ENCODE measurements at places on chromosomes 12 and 14. TPM values are rescaled to one million over a fixed set of nuclear protein-coding genes. Genes with fewer than 3 reads are reported as not detected.
A peak's percentile ranks its signal among the peaks of the same experiment; 100 is the strongest.

Gene HOXC10
- polyA plus RNA-seq, result not detected

GRCh38 chr12:52354200-52354599 lies 13.1 kb downstream of the KRT85 start:
- H3K4me3 ChIP-seq, result no peak overlapping the region
- H3K36me3 ChIP-seq, result no peaks in the 10 kb centered on the region
- H3K27ac ChIP-seq, result no peak overlapping the region
- H3K4me1 ChIP-seq, result no peaks in the 10 kb centered on the region
- DNase-seq, result no peak

DNA sequence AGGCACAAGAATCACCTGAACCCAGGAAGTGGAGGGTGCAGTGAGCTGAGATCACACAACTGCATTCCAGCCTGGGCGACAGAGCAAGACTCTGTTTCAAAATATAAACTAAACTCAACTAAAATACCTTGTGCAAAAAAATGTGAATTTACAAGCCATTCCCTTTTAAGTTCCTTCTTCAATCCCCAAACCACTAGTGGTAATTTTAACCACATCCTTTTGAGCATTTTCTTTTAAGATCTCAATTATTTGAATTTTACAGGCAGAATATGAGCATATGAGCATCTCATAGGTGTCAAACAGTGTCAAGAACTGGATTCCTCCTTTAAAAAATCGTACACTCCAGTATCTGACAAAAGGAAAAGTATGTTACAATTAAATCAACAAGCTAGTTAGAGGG lies 57.0 kb upstream of the NPFF start:
- no peaks in the 10 kb centered on the region for H3K27me3 ChIP-seq
- H3K36me3 ChIP-seq, result no peaks in the 10 kb centered on the region
- DNase-seq, result no peak
- H3K4me1 ChIP-seq, result peaks cover 49% of the 10 kb centered on the region
- no peak overlapping the region for H3K27ac ChIP-seq

DNA sequence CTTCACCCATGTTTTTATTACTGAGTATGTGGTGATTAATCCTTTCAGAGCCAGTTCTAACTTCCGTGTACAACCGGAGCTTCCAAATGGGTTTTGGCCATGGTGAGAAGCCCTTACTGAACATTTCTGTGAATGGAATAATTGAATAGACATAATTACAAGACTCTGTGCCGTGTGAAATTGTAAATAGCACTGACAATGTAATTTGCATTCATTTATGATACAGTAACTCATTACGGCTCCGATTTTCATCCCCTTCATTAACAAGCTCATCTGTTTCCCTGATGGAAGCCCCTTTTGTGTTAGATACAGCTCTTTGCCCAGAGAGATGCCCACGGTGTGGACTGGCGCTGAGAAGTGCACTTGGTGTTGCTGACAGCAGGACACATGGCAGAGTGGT lies 891.0 kb downstream of the AACS start:
- H3K4me1 ChIP-seq, result no peaks in the 10 kb centered on the region
- no peak overlapping the region for H3K4me3 ChIP-seq
- H3K36me3 ChIP-seq, result no peaks in the 10 kb centered on the region

- no peaks in the 10 kb centered on the region for H3K36me3 ChIP-seq
- H3K4me1 ChIP-seq, result no peaks in the 10 kb centered on the region
- DNase-seq, result no peak
- no peak overlapping the region for H3K4me3 ChIP-seq
- no peak overlapping the region for H3K27ac ChIP-seq
- H3K27me3 ChIP-seq, result no peaks in the 10 kb centered on the region
Observed at GRCh38 chr12:29589851-29590250, 92.4 kb upstream of the OVCH1 start.

DNA sequence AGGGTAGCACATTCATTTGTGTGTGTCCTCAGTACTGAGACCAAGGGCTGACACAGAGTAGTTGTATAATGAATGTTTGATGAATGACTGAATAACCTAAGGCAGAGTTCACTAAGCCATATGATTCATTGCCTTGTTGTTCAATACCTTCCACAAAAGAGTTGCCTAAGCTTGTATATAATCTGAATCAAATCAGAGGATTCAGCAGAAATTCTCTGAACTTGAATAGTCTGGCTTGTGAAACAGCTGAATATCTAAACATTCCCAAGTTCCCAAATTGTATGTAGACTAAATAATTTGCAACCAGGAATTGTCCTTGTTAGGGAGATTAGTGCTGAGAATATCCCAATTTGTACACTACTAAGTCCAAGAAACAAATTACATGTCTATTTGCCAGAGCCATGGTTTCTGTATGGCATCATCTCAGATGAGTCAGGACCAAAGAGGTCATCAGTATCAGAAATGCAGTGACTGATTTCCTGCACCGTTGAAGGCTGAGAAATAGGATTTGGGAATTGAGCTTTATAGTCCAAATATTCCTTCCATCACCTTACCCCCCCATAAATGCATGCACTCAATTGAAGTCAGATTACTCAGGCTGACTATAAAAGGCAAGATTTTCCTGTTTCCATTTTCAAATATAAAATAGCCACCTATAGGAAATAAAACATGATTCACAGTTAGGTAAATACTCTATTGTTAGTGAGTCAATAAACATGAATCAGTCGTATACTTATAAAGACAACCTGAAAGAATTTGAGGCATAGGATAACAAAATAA lies 168.7 kb downstream of the PHLDA1 start:
- no peak overlapping the region for H3K4me3 ChIP-seq
- H3K4me1 ChIP-seq, result peaks cover 32% of the 10 kb centered on the region
- H3K27me3 ChIP-seq, result no peaks in the 10 kb centered on the region
- H3K36me3 ChIP-seq, result no peaks in the 10 kb centered on the region
- peak; percentile 83 for DNase-seq

- H3K36me3 ChIP-seq, result no peaks in the 10 kb centered on the region
- no peak overlapping the region for H3K27ac ChIP-seq
- no peak overlapping the region for H3K4me3 ChIP-seq
- H3K27me3 ChIP-seq, result no peaks in the 10 kb centered on the region
Observed at GRCh38 chr14:68522510-68523325, 270.1 kb downstream of the ZFP36L1 start.

GRCh38 chr14:77902811-77903210 lies 102.9 kb downstream of the ADCK1 start:
- H3K4me3 ChIP-seq, result no peak overlapping the region
- no peak overlapping the region for H3K27ac ChIP-seq
- peaks cover 16% of the 10 kb centered on the region for H3K4me1 ChIP-seq
- H3K36me3 ChIP-seq, result no peaks in the 10 kb centered on the region
- DNase-seq, result peak; percentile 21
- no peaks in the 10 kb centered on the region for H3K27me3 ChIP-seq

GRCh38 chr12:109880938-109881337 lies 597 bp upstream of the GLTP start:
- no peak overlapping the region for H3K27ac ChIP-seq
- DNase-seq, result no peak
- no peaks in the 10 kb centered on the region for H3K36me3 ChIP-seq
